ENCODE measurements at places on chromosomes 7 and 10.

- peaks cover 4% of the 10 kb centered on the region for H3K36me3 ChIP-seq
- H3K27ac ChIP-seq, result no peak overlapping the region
- no peak overlapping the region for H3K4me3 ChIP-seq
- no peak for DNase-seq
- no peaks in the 10 kb centered on the region for H3K27me3 ChIP-seq
Observed at GRCh38 chr10:127142856-127143255, 53.5 kb downstream of the INSYN2A start.

DNA sequence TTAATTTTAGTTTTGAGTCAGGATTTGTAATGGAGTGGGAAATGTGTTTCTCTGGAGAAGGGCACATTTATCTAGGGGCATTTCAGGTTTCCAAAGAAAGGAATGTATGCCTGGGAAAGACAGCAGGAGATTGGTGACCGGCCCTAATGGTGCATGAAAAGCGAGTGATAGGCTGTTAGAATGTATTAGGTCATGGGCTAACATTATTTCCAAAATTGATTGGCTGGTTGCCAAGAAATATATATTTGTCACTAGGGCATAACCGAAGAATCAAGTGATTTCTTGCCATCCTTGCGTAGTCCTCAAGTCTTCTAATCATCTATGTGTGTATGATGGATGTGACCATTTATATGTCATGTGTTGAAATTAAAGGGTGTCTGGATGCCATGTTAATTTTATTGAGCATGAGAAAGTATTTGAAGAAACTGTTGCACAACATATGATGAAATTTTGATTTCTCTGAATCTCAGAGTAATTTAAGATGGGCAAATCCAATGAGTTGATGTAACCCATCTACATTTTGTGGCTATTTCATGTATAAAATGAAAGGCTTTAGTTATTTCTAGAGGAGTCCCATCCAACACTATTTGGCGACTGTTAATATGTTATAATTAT, 248.4 kb downstream of the BMPER start:
- no peak overlapping the region for H3K4me3 ChIP-seq
- no peaks in the 10 kb centered on the region for H3K36me3 ChIP-seq
- DNase-seq, result no peak
- H3K4me1 ChIP-seq, result peaks cover 3% of the 10 kb centered on the region

- no peak overlapping the region for H3K4me3 ChIP-seq
Observed at GRCh38 chr10:87750001-87750671, 67.9 kb downstream of the ATAD1 start.

- DNase-seq, result no peak
- H3K4me3 ChIP-seq, result no peak overlapping the region
- no peaks in the 10 kb centered on the region for H3K36me3 ChIP-seq
- H3K27me3 ChIP-seq, result no peaks in the 10 kb centered on the region
Observed at GRCh38 chr7:461453-462172, 58.0 kb downstream of the PDGFA start.

DNA sequence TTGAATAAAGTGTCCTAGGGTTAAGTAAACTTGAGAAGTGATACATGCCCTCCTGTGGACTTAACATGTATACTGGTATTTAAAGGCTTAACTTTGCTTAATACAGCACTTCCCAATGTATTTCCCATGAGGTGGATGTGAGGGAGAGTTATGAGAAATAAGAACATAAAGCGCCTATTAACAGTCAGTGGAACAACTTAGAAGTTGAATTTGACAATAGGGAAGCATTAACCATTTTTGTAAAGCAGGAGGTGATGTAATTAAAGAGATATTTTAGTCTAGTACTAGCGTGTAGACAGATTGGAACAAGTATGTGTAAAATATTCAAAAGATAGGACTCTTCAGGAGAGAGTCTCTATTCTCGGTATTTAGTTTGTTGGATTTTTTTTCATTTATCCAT, 322.4 kb downstream of the GPR158 start:
- H3K27me3 ChIP-seq, result no peaks in the 10 kb centered on the region
- H3K36me3 ChIP-seq, result no peaks in the 10 kb centered on the region
- H3K4me1 ChIP-seq, result peaks cover 84% of the 10 kb centered on the region
- DNase-seq, result no peak
- no peak overlapping the region for H3K4me3 ChIP-seq

GRCh38 chr10:25547382-25547781, 372.6 kb downstream of the GPR158 start:
- H3K36me3 ChIP-seq, result no peaks in the 10 kb centered on the region
- peak overlapping the region; percentile 28 for H3K27ac ChIP-seq

- no peak overlapping the region for H3K4me3 ChIP-seq
- H3K27ac ChIP-seq, result no peak overlapping the region
- peaks cover 2% of the 10 kb centered on the region for H3K27me3 ChIP-seq
- H3K36me3 ChIP-seq, result no peaks in the 10 kb centered on the region
- no peak for DNase-seq
- H3K4me1 ChIP-seq, result peaks cover 11% of the 10 kb centered on the region
Observed at GRCh38 chr10:10295537-10295936, 722.1 kb upstream of the CELF2 start.

DNA sequence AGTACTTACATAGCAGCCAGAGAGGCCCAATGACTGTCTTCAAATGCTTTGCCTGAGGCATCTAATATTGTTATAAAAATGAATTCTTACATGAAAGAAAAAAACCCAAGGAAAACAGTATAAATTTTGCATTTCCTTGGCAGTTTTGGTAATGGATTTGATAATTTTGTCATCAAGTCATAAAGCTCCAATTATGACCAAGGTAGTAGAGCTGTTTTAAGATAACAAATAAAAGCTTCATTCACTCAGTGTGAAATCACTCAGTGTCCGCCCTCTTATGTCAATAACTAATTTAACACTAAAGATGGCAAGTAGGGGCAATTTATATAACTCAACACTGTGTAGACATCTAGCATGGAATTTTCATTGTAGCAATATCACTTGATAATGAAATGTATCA, 193.9 kb downstream of the ANKRD7 start:
- H3K4me3 ChIP-seq, result no peak overlapping the region
- H3K4me1 ChIP-seq, result peaks cover 9% of the 10 kb centered on the region
- H3K27me3 ChIP-seq, result no peaks in the 10 kb centered on the region
- H3K36me3 ChIP-seq, result no peaks in the 10 kb centered on the region

DNA sequence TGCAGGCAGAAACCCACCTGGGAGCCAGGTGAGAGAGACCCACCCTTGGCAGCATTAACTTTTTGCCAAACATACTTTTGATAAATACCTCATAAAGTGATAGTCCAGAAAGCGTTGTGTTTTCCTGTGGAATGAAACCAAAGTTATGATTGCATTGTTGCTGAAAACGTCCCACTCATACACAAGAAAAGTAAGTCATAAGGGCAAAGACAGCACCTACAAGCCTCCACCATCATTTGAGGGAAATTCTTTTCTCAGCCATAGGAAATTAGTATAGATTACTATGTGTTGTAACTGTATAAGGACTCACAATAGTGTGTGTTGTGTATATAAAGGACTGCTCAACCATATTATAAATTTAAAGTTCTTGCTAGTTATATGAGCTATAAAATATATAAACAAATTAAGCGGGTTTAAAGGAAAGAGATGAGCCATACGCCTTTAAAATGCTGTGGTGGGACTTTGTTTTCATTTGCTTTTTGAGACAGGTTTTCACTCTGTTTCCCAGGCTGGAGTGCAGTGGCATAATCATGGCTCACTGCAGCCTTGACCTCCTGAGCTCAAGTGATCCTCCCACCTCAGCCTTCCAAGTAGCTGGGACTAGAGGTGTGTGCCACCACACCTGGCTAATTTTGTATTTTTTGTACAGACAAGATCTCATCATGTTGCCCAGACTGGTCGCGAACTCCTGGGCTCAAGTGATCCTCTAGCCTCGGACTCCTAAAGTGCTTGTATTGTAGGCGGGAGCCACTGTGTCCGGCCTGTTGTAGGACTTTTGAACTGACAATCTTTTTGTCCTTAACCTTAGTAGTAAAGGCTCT, 160.8 kb downstream of the PKD1L1 start:
- peak overlapping the region; percentile 98 for H3K27ac ChIP-seq
- peaks cover 56% of the 10 kb centered on the region for H3K4me1 ChIP-seq

DNA sequence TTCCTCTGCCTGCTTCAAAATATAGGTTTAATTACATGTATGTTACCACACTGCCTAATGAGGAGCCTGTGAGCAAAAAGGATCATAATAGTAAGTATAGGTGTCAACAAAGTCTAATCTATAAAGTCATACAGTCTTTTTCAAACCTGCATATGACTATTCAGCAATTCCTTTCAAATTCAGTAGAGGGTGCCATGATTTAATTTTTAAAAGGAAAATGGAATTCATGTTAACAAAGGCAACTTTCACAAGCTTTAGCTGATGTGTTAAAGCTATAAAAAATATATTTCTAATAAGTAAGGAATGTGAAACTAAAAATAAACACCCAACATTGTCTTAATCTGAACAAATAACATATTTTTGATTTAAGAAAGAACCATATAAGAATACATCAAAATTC, 52.1 kb downstream of the MPP7 start:
- H3K36me3 ChIP-seq, result no peaks in the 10 kb centered on the region
- peaks cover 9% of the 10 kb centered on the region for H3K4me1 ChIP-seq
- DNase-seq, result no peak
- no peak overlapping the region for H3K27ac ChIP-seq
- no peak overlapping the region for H3K4me3 ChIP-seq

- no peak overlapping the region for H3K4me3 ChIP-seq
- H3K27me3 ChIP-seq, result no peaks in the 10 kb centered on the region
- no peak for DNase-seq
- no peaks in the 10 kb centered on the region for H3K4me1 ChIP-seq
- H3K36me3 ChIP-seq, result peaks cover 2% of the 10 kb centered on the region
Observed at GRCh38 chr10:5033061-5033778, 29.6 kb upstream of the AKR1C2 start.

DNA sequence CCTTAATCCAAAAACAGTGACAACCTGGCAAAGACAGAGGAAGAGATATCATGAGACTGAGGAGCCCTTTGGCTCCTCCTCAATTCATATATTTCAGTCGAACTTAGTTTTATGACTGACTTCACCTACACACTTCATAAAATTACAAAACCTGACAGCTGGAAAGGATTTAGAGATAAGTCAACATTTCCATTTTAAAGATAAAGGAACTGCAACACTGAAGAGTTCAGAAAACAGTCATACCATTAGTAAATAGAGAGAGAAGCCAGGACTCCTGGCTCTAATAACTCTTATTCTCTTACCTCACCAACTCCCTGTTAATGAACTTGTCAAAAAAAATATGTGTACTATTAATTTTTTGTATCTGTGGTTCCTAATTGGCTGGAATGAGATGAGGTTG, 141.0 kb upstream of the COL1A2 start:
- H3K4me3 ChIP-seq, result no peak overlapping the region
- no peaks in the 10 kb centered on the region for H3K36me3 ChIP-seq
- H3K4me1 ChIP-seq, result peaks cover 26% of the 10 kb centered on the region
- H3K27me3 ChIP-seq, result no peaks in the 10 kb centered on the region
- DNase-seq, result no peak
- peak overlapping the region; percentile 51 for H3K27ac ChIP-seq

- no peak for DNase-seq
- no peak overlapping the region for H3K4me3 ChIP-seq
- peaks cover 19% of the 10 kb centered on the region for H3K27me3 ChIP-seq
- peaks cover 3% of the 10 kb centered on the region for H3K4me1 ChIP-seq
- H3K27ac ChIP-seq, result no peak overlapping the region
- no peaks in the 10 kb centered on the region for H3K36me3 ChIP-seq
Observed at GRCh38 chr10:1661416-1661815, 75.9 kb downstream of the ADARB2 start.

DNA sequence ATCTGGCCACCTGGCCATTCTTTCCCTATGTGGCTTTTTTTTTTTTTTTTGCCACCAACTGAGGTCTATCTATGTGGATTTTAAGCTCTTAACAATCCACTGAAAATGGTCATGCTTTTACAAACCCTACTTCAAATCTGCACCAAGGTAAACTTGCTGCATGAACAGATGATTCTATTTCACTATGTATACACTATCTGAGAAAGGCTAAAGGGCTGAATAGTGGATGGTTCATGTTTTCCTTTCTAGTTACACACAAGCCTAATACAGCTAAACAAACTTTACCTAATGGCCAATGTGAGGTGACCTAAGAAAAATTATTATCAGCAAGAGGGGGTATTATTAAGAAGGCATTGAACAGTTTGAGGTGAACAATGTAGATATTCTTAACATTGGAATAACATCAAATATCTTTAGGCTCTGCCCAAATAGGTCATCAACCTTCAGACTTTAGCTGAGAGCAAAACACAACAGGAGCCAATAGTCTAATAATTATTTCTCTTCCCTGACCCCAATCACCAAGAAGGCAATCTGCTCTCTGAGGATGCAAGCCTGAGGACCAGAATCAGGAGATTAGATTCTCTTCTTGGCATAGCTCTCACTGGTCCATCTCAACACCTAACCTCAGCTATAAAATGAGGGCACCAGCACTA, 160.1 kb downstream of the CPEB3 start:
- peaks cover 3% of the 10 kb centered on the region for H3K4me1 ChIP-seq
- no peaks in the 10 kb centered on the region for H3K27me3 ChIP-seq
- H3K27ac ChIP-seq, result no peak overlapping the region
- no peaks in the 10 kb centered on the region for H3K36me3 ChIP-seq

GRCh38 chr7:136526408-136527105, 341.9 kb upstream of the CHRM2 start:
- no peak for DNase-seq
- H3K27me3 ChIP-seq, result no peaks in the 10 kb centered on the region
- no peaks in the 10 kb centered on the region for H3K36me3 ChIP-seq
- no peak overlapping the region for H3K4me3 ChIP-seq
- H3K4me1 ChIP-seq, result peaks cover 12% of the 10 kb centered on the region

DNA sequence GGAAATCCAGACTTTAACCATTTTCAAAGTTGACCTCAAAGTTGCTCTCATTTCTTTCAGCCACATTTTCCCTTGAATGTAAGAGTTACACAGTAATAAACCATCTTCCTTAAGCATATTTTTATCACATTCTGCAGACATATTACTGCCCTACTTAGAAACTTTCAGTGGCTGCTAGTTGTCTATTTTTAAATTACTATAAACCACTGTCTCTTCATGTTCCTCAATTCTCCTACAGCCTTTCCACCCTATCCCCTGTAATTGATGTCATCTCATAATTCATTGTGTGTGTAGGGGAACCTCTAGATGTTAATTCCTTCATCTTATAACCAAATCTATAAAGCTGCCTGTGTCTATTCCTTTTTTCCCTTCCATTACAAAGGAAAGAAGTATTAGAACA, 78.1 kb upstream of the STRIP2 start:
- DNase-seq, result no peak
- no peaks in the 10 kb centered on the region for H3K4me1 ChIP-seq
- H3K27me3 ChIP-seq, result no peaks in the 10 kb centered on the region
- no peaks in the 10 kb centered on the region for H3K36me3 ChIP-seq
- no peak overlapping the region for H3K4me3 ChIP-seq
- no peak overlapping the region for H3K27ac ChIP-seq

GRCh38 chr7:40530292-40530691, 395.5 kb downstream of the SUGCT start:
- no peak overlapping the region for H3K27ac ChIP-seq
- no peaks in the 10 kb centered on the region for H3K36me3 ChIP-seq
- DNase-seq, result no peak
- no peaks in the 10 kb centered on the region for H3K27me3 ChIP-seq
